ENCODE measurements at places on chromosomes 12 and 14. TPM values are rescaled to one million over a fixed set of nuclear protein-coding genes. Genes with fewer than 3 reads are reported as not detected.

- no peak overlapping the region for H3K27ac ChIP-seq
- H3K36me3 ChIP-seq: no peaks in the 10 kb centered on the region
- no peak overlapping the region for H3K4me3 ChIP-seq
Measured at GRCh38 chr12:25327321-25327720, 76.6 kb upstream of the KRAS start.

The CLEC1B gene
- polyA plus RNA-seq: not detected

The LMNTD1 gene
- 0.42 TPM for polyA plus RNA-seq

The CMA1 gene
- not detected for polyA plus RNA-seq

The MYH7 gene
- not detected for polyA plus RNA-seq

GRCh38 chr12:30880061-30880460, 46.5 kb upstream of the TSPAN11 start:
- no peaks in the 10 kb centered on the region for H3K4me1 ChIP-seq
- no peaks in the 10 kb centered on the region for H3K36me3 ChIP-seq
- no peak overlapping the region for H3K27ac ChIP-seq
- H3K4me3 ChIP-seq: no peak overlapping the region
- DNase-seq: no peak
- H3K27me3 ChIP-seq: peaks cover 9% of the 10 kb centered on the region

DNA sequence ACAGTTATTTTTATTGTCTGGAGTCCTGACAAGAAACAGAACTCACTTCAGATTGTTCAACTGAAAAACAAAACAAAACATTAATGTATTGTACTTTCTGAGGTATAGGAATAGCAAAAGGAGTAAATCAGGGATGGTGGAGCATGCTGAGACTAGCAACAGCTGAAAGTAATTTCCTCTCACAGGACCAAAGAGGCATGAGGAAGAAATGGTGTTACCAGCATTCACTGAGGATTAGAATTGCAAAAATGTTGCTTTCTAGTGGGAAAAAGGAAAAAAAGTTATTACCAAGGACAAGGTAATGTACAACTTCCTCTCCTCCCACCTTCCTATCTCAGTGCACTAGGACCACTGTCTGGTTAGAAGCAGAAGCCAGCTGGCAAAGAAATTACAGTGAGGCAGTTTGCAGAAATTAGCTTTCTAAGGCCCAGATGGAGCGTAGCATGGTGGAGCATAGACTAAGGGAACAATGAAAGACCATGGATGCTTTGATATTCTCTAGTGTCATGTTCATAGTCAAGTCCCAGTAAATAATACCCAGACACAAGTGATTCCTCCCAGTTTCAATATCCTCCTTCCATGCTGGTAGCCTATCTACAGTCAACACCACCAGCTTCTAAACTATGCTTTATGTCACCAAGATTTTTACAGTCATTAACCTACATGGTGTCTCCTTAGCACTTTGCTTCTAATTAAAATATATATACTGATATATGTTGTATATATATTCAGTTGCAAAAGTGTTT, 133.7 kb upstream of the DCN start:
- no peaks in the 10 kb centered on the region for H3K4me1 ChIP-seq
- no peaks in the 10 kb centered on the region for H3K36me3 ChIP-seq
- no peaks in the 10 kb centered on the region for H3K27me3 ChIP-seq
- no peak overlapping the region for H3K4me3 ChIP-seq
- no peak for DNase-seq

- no peak overlapping the region for H3K27ac ChIP-seq
- DNase-seq: no peak
- H3K4me3 ChIP-seq: no peak overlapping the region
- H3K36me3 ChIP-seq: no peaks in the 10 kb centered on the region
Measured at GRCh38 chr14:34655959-34656358, 26.0 kb upstream of the SNX6 start.

The KLHDC1 gene
- 0.54 TPM for polyA plus RNA-seq

GRCh38 chr14:102693006-102693755, 84.1 kb upstream of the TRAF3 start:
- H3K4me1 ChIP-seq: no peaks in the 10 kb centered on the region
- no peaks in the 10 kb centered on the region for H3K27me3 ChIP-seq
- no peak overlapping the region for H3K4me3 ChIP-seq
- H3K36me3 ChIP-seq: peaks cover 4% of the 10 kb centered on the region

DNA sequence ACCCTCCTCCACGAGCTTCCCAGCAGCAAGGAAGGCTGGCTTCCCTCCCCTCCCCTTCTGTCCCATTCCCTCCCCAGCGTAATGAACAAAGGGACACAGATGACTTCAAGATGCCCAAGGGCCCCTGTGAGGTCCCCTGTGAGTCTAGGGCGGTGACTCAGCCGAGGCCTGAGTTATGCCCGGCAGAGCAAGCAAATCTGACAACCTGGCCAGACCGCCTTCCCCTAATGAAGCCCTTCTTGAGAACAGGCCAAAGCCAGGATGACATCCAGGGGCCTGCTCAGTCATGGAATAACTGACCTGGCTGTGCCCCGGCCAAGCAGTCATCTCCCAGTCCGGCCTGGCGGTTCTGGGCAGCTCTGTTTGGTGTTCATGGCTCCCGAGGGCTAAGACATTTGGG, 89.2 kb downstream of the DICER1 start:
- no peaks in the 10 kb centered on the region for H3K4me1 ChIP-seq
- H3K27me3 ChIP-seq: peaks cover 3% of the 10 kb centered on the region
- H3K27ac ChIP-seq: no peak overlapping the region
- no peak for DNase-seq
- H3K4me3 ChIP-seq: no peak overlapping the region

GRCh38 chr12:45729233-45730083, at the start of gene ARID2:
Gene ARID2 (plus strand): TSS chr12:45729706. CDS start chr12:45729837, 131 bp downstream.
- no peaks in the 10 kb centered on the region for H3K36me3 ChIP-seq
- peaks cover 14% of the 10 kb centered on the region for H3K4me1 ChIP-seq
- peak within 1 kb of the TSS; percentile 97 for H3K27ac ChIP-seq
- no peaks in the 10 kb centered on the region for H3K27me3 ChIP-seq
- no peak for DNase-seq
- H3K4me3 ChIP-seq: peak within 1 kb of the TSS; percentile 98

- H3K4me3 ChIP-seq: no peak overlapping the region
- H3K27me3 ChIP-seq: no peaks in the 10 kb centered on the region
- no peak overlapping the region for H3K27ac ChIP-seq
- no peaks in the 10 kb centered on the region for H3K36me3 ChIP-seq
- H3K4me1 ChIP-seq: no peaks in the 10 kb centered on the region
Measured at GRCh38 chr12:103469719-103470118, 26.0 kb downstream of the C12orf42 start.

DNA sequence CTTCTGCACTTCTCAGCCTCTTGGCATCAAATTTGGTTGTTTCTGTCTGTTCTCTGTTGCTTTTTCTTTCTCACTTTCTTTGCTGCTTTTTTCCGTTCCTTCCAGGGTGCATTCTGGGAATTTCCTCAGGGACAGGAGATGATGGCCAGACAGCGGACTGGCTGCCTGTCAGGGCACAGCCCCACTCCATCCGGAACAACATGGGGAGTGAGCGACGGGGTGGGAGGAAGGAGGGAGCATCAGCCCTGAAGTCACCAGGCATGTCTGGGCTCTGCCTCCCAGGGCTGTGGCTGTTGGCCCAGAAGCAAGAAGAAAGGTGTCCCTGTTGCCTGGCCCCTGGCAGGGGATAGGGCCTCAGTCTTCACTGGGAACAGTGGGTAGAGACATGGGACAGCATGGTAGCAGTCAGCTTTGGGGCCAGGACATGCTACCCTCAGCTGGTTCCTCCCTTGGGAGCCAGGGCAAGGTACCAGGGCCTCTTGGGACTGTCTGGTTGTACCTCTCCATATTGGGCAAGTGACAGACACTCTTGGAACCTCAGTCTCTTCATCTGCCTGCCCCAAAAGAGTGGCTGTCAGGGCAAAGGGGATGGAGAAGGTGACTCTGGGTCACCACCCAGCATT, 8.6 kb downstream of the PGF start:
- peaks cover 34% of the 10 kb centered on the region for H3K36me3 ChIP-seq
- H3K27ac ChIP-seq: peak overlapping the region; percentile 25
- no peak for DNase-seq
- no peak overlapping the region for H3K4me3 ChIP-seq
- peaks cover 35% of the 10 kb centered on the region for H3K4me1 ChIP-seq
- H3K27me3 ChIP-seq: no peaks in the 10 kb centered on the region

DNA sequence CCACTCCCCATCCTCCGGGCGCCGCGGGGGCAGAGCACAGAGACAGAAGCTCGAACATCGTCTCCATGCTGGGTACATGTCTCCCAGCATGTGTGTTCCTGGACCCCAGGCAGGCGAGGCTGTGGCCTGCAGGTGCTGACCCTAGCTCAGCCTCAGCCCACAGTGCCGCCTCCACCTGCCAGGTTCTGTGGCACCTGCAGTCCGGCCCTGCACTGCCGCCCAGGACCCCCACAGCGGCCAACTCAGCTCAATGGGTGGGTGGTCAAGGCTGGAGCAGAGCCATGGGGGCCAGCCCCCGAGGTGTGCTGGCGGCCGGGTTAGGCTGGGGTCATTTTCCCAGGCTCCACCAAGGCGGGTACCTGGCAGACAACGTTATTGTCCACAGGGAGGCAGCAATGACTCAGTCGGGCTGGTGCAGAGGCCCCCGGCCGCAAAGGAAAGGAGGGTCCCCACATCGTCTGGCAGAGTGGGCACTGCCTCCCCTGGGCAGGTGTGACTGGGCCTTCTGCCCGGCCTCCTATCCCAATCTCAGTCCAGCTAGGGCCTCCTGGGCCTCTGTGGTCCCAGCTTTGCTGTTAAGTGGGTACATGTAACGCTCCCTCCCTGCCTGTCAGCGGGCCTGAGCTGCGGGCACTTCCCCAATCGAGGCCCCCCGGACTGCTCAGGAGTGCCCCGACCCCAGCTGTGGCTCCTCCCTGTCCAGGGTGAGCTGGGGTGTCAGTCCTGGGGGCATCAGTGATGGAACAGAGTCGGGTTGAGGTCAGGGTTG, 20.2 kb upstream of the NUDT14 start:
- H3K4me3 ChIP-seq: no peak overlapping the region
- no peaks in the 10 kb centered on the region for H3K36me3 ChIP-seq
- H3K27ac ChIP-seq: no peak overlapping the region
- H3K4me1 ChIP-seq: peaks cover 11% of the 10 kb centered on the region
- DNase-seq: no peak

- no peak overlapping the region for H3K27ac ChIP-seq
- H3K36me3 ChIP-seq: no peaks in the 10 kb centered on the region
- peaks cover 5% of the 10 kb centered on the region for H3K4me1 ChIP-seq
- no peak overlapping the region for H3K4me3 ChIP-seq
Measured at GRCh38 chr12:19158923-19159322, 29.4 kb downstream of the PLEKHA5 start.

The EML1 gene
- 0.84 TPM for polyA plus RNA-seq

- no peak overlapping the region for H3K27ac ChIP-seq
- DNase-seq: no peak
- H3K36me3 ChIP-seq: peaks cover 47% of the 10 kb centered on the region
- H3K27me3 ChIP-seq: no peaks in the 10 kb centered on the region
Measured at GRCh38 chr12:124469193-124469888, 98.1 kb downstream of the NCOR2 start.

- no peak overlapping the region for H3K27ac ChIP-seq
- H3K4me1 ChIP-seq: no peaks in the 10 kb centered on the region
- H3K36me3 ChIP-seq: no peaks in the 10 kb centered on the region
- no peaks in the 10 kb centered on the region for H3K27me3 ChIP-seq
- DNase-seq: no peak
Measured at GRCh38 chr14:88075269-88075981, 70.5 kb downstream of the GPR65 start.

The KRT3 gene
- polyA plus RNA-seq: 0.36 TPM

The IPO4 gene
- polyA plus RNA-seq: 18.6 TPM

The EIF2S3B gene
- polyA plus RNA-seq: 0.52 TPM

DNA sequence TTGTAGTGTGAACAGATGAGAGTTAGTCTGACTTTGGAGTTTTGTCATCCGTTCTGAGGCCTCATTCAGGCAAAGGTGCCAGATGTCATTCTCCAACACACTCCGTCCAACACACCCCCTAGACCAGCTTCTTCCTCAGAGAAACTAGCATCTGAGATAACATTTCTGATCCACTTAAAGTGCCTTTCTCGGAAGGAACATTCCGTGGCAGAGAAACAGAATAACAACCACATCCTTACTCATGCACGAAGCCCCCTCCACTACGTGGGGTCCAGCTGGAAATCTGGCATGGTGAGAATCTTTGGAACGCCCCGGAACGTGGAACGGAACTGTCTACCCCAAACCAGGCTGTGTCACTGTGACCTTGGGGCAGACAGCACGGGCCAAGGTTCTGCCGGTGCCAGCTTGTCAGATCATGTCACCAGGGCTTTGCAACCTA, 17.0 kb upstream of the BCL7A start:
- H3K36me3 ChIP-seq: peaks cover 9% of the 10 kb centered on the region
- no peak overlapping the region for H3K27ac ChIP-seq
- H3K27me3 ChIP-seq: no peaks in the 10 kb centered on the region
- DNase-seq: no peak

The C12orf54 gene
- 3.3 TPM for polyA plus RNA-seq

The SOCS2 gene
- 14.2 TPM for polyA plus RNA-seq

- no peaks in the 10 kb centered on the region for H3K27me3 ChIP-seq
- no peak for DNase-seq
- no peaks in the 10 kb centered on the region for H3K4me1 ChIP-seq
- H3K27ac ChIP-seq: no peak overlapping the region
- H3K36me3 ChIP-seq: no peaks in the 10 kb centered on the region
Measured at GRCh38 chr12:128914908-128915563, 61.8 kb downstream of the GLT1D1 start.

The MMP14 gene
- 355 TPM for polyA plus RNA-seq

GRCh38 chr12:94812345-94812744, 162.0 kb upstream of the TMCC3 start:
- no peak overlapping the region for H3K4me3 ChIP-seq
- H3K36me3 ChIP-seq: no peaks in the 10 kb centered on the region
- DNase-seq: no peak

GRCh38 chr14:104799244-104800014, 1.5 kb upstream of the ZBTB42 start:
- DNase-seq: no peak
- H3K27me3 ChIP-seq: peaks cover 16% of the 10 kb centered on the region
- no peak overlapping the region for H3K27ac ChIP-seq
- H3K4me1 ChIP-seq: peaks cover 7% of the 10 kb centered on the region
- no peak overlapping the region for H3K4me3 ChIP-seq

- no peak overlapping the region for H3K4me3 ChIP-seq
- H3K4me1 ChIP-seq: peaks cover 9% of the 10 kb centered on the region
- no peaks in the 10 kb centered on the region for H3K36me3 ChIP-seq
- no peak for DNase-seq
- H3K27me3 ChIP-seq: no peaks in the 10 kb centered on the region
Measured at GRCh38 chr12:88393017-88393767, 187.1 kb downstream of the KITLG start.

The KIF5A gene
- 0.05 TPM for polyA plus RNA-seq

The NTS gene
- not detected for polyA plus RNA-seq

The PTPRO gene
- polyA plus RNA-seq: 0.14 TPM

Measured in keratinocyte (primary cell).